SK-MEL-5 (cell line): ENCODE measurements at places on chromosomes 7 and 10.

DNA sequence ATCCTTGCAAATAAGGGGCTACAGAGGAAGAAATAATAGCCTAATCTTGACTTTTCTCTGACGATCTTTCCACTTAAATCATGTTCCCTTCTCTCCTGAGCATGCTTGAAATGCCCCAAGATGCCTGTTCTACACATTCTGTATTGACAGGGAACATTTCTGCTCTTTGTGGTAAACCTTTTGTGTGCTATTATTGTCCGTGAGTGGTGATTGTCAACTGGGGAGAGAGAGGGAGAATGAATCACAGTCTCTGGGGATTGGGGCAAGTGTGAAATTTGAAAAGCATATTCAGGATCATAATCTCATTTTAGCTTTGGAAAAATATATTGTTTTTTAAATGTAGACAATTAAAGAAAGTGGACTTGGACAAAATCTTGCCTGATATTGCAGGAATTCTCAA is 20.6 kb downstream of the UBTD1 start:
- DNase-seq, result no peak

- DNase-seq, result no peak
Measured at GRCh38 chr7:50660040-50660829, 95.0 kb upstream of the DDC start.

GRCh38 chr7:48681006-48681405 is 243.3 kb upstream of the CDC14C start:
- DNase-seq, result no peak

DNA sequence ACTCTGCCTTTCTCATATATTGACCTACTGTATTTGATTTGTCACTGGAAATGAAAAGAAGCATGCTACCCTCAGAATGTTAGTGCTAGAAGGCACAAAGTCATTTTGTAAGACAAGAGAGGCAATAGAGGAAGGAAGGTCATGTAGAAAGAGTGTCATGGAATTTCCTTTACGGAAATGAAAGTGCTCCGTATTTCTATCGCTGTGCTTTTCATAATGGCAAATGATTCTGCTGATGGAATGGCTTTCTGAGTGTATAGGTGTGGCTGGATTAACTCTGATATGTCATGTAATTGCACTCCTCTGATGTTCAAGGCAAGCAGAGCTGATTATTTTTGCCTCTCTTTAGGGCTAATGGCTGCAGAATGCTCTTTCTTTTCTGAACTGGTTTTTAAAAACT is 15.5 kb upstream of the STEAP4 start:
- DNase-seq, result no peak

DNA sequence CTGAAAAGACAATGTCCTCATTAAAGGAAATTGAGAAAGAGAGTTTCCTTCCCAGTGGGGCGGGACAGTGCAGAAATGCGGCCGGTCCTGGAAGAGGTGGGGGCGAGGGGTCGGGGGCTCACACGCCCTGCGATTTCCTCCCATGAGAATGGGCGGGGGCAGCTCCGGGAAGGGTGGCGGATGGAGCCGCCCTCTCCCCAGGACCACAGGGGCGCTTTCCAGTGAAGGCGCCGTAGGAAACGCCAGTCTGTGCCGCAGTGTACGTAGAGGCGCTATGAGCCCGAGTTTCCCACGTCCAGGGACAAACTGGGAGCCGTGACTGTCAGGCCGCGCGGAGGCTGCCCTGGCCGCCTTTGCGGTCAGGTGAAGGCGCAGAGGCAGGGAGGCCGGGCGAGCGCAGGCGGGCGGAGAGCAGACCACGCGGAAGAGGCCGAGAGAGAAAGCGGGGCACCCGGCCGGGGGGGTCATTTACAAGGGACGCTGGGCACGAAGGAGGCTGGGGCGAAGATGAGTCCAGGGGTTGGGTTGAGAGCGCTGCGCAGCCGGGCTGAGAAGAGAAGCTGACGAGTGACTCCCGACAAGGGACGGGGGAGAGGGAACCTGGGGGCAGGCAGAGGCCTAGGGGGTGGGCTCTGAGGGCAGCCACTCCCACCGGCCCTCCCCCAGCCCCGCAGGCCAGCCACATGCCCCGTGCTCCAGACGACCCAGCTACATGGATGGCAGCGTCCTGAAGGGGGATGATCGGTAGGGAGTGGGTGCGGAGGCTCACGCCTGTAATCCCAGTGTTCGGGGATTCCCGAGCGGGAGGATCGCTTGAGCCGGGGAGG is 45.0 kb downstream of the ALOX5 start:
- peak; percentile 15 for DNase-seq

- no peak for DNase-seq
Measured at GRCh38 chr7:44574287-44574872, 672 bp upstream of the DDX56 start.

DNA sequence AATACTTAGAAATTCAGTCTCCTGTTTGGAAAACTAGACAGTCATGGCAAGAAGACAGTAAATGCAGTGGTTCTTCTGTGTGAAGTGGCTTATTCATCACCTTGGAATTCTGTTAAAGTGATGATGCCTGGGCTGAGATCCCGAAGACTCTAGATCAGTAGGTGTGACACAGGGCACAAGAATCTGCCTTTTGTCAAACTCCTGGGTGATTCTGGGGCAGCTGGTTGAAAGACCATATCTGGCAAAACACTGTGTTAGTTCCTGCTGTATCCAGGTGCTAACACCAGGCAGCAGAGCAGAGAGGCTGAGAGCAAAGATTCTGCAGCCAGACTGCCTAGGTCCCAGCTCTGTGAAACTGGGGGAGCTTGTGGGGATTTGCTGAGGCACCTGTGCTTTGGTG is 26.5 kb downstream of the MRC1 start:
- no peak for DNase-seq

DNA sequence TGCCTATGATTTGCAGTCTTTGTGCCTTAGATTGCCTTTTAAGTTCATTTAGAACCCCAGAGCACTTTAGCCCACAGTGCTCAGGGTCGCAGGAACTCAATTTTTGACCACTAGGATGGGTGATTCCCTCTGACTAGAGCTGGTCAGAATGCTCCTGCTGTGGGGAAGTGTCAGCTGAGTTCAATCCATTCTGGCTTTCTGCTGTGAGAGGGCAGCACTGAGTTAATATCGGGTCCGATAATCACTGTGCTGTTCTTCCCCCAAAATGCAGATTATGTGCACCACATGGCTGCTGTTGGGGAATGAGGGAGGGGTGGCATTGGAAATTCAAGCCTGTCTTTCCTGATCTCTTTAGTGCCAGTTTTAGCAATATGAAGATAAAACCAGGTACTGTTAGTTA is 886.4 kb downstream of the DNAJB9 start:
- DNase-seq, result peak; percentile 50

DNA sequence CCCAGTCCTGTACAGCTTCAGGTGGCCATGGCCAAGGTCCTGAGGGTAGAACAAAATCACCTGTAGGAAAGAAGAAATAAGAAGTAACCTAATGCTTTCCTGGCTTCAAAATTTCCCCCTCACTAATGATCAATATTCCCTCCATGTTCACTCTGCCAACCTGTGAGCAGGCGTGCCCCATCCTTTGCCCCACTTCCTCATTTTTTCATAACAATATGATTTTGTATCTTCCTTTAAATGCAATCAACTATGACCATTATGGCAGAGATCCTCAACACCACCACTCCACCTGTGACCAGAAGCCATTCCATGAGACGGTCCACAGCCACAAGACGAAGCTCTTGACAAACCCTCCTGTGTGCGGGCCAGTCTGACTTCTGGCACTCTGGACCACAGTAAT is 7.0 kb downstream of the MSS51 start:
- no peak for DNase-seq

DNA sequence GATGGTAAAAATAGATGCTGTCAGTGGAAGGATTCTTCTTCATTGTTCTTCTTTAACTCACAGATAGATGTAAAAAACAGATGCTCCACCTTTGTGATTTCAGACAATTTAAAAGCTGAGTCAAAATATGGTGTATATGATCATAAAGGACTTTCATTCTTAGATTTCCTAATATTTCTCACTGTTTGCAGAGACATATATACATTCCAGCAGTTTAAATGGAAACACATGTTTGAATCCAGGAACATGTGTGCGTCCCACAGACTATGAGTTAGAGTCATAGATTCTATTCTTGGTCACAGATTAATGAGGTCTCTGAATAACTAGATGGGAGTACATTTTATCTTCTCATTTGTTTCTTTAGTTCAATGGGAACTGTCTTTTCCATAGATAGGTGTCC is 109.6 kb downstream of the BICC1 start:
- no peak for DNase-seq

GRCh38 chr7:143250199-143250598 is 13.0 kb upstream of the GSTK1 start:
- DNase-seq, result no peak

DNA sequence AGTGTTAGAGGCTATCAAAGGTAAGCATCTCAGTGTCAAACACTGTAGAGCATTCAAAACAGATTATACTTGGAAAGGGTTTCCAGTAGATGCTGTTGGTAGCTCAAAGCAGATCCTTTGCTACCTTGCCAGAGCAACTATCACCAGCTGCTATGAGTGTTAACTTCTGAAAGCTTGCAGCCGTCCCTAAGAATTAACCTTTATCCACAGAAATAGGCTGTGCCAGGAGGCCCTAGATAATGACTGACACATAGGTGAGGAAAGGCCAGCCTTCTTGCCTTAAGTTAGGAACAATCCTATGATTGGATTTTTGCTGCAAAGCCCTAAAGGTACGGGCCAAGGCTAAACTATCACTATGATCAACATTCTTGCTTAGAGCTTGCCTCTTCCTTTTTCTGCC is 263.2 kb downstream of the DGKB start:
- no peak for DNase-seq

GRCh38 chr7:124460555-124460954 is 305.0 kb downstream of the GPR37 start:
- no peak for DNase-seq
